Aorta (tissue), 5 donors: ENCODE measurements at places on chromosomes 7 and 10. TPM values are rescaled to one million over a fixed set of nuclear protein-coding genes. Genes with fewer than 3 reads are reported as not detected.

GRCh38 chr7:105354383-105354782 is 34.3 kb downstream of the SRPK2 start:
- no peaks in the 10 kb centered on the region for H3K27me3 ChIP-seq
- peaks cover 3% of the 10 kb centered on the region for H3K4me1 ChIP-seq
- no peak overlapping the region for H3K27ac ChIP-seq
- no peak overlapping the region for H3K4me3 ChIP-seq

DNA sequence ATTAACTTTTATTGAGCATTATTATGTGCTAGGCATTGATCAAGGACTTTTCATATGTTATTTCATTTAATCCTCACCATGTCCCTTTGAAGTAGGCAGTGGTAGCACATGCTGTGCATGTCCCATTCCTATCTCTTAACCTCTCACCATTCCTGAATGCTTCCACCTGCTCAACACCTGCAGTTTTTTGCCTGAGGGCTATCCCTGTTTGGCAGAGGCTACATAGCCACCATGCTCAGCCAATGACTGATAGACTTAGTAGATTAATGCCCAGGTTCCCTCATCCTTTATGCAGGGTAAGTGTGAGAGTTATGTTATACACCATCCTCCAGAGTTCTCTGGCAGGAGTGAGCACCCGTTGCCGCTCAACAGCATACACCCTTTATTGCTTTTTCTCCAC is 387.8 kb downstream of the BBS9 start:
- DNase-seq, result no peak
- H3K36me3 ChIP-seq, result no peaks in the 10 kb centered on the region
- no peak overlapping the region for H3K4me3 ChIP-seq
- H3K4me1 ChIP-seq, result no peaks in the 10 kb centered on the region
- no peaks in the 10 kb centered on the region for H3K27me3 ChIP-seq
- no peak overlapping the region for H3K27ac ChIP-seq

- no peak overlapping the region for H3K4me3 ChIP-seq
- no peaks in the 10 kb centered on the region for H3K36me3 ChIP-seq
- no peak for DNase-seq
- H3K27ac ChIP-seq, result no peak overlapping the region
- no peaks in the 10 kb centered on the region for H3K4me1 ChIP-seq
Measured at GRCh38 chr10:113397047-113397446, 155.8 kb upstream of the HABP2 start.

DNA sequence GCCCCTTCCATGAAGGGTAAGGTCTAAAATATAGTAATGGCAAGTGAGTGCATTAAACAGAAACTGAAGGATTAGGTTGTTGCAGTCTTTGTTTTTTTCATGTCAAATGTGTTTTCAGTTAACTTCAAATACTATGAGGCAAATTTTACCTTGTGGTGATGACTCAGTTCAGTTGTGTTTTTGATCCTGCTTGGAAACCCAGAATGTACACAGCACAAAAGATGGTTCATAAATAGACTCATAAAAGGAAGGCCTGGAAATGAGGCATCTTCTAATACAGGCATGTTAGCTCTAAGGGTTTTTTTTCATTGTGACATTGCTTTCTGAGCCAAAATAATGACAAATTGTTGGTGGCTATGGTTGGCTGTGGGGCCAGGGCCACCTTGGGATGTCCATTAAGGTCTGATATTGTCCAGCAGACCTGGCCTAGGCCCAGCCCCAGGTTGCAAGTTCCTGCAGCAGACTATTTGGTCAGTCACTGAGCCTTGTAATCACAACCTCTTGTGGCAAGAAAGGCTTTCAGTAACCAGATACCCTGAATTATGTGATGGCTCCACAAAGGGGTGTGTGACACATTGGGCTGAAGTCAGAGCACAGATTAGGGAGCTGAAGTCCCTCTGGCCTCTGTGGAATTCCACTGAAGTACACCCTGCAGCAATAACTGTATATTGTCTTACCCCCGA is 69.0 kb upstream of the SAMD8 start:
- no peak overlapping the region for H3K4me3 ChIP-seq
- H3K27ac ChIP-seq, result no peak overlapping the region
- no peak for DNase-seq
- H3K4me1 ChIP-seq, result no peaks in the 10 kb centered on the region

DNA sequence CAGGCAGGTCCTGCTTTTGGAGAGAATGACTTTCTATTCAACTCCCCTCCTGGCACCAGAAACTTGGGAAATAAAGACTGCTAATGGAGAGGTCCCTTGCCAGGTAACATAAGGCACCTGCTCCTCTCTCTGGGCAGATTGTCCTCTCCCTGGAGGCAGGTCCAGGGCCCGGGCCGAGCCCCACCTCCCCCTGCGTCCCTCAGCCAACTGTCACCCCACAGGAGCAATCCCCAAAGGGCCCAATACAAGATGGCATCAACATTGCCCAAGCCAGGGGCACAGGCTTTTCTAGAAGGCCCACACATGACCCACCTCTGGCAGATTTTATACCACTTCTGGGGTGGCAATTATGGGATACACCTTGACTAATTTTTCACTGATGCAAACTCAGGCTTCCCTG is 145.2 kb downstream of the HERPUD2 start:
- DNase-seq, result no peak
- no peaks in the 10 kb centered on the region for H3K27me3 ChIP-seq
- H3K27ac ChIP-seq, result no peak overlapping the region
- H3K4me3 ChIP-seq, result no peak overlapping the region
- no peaks in the 10 kb centered on the region for H3K36me3 ChIP-seq

DNA sequence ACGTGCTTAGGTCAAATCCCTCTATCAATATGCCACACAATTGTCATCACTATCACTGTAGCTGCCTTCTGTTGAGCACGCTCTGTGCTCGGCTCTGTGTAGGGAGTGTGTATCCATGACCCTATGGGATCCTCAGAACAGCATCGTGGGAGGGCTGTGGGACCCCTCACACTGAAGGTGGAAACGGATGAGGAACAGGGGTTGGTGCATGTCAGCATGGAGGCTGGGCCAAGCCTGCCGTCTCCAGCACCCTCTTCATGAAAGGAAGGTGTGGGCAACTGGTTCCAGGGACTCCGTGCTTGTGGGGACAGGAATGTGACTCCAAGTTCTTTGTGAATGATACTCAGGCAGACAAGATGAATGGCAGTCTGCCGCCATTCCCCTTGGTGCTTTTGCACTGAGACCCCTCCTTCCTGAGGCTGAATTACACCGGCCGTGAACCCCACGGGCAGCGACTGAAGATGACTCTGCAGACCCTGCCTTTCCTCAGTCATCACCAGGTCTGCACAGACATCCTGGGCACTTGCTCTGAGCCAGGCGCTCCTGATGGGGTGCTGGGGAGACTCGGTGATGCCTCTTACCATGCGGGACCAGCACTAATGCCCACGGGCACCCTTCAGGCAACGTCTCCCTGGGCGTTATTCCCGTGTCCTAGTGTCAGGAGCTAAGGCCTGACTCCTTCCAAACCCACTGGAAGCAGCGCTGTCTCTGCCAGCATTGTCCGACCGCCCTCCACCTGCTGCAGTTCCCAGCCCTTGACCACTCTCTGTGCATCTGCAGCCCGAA is 495.2 kb downstream of the TCERG1L start:
- H3K36me3 ChIP-seq, result no peaks in the 10 kb centered on the region
- no peak overlapping the region for H3K27ac ChIP-seq
- no peaks in the 10 kb centered on the region for H3K27me3 ChIP-seq
- no peaks in the 10 kb centered on the region for H3K4me1 ChIP-seq

- H3K27ac ChIP-seq, result no peak overlapping the region
- no peak for DNase-seq
- H3K36me3 ChIP-seq, result no peaks in the 10 kb centered on the region
- peaks cover 5% of the 10 kb centered on the region for H3K4me1 ChIP-seq
Measured at GRCh38 chr10:119663866-119664698, 12.9 kb downstream of the BAG3 start.

Gene OR2A42
- 1.3 TPM for total RNA-seq

Gene SLC29A3
- total RNA-seq, result 8.8 TPM

Gene SLC29A4
- 2.2 TPM for total RNA-seq
